PC-3 (cell line): ENCODE measurements at places on chromosomes 1 and 21.

- DNase-seq = peak; percentile 95
- peaks cover 69% of the 10 kb centered on the region for H3K4me1 ChIP-seq
- H3K27ac ChIP-seq = peak overlapping the region; percentile 99
Observed at GRCh38 chr1:18668750-18669404, 38.2 kb downstream of the PAX7 start.

DNA sequence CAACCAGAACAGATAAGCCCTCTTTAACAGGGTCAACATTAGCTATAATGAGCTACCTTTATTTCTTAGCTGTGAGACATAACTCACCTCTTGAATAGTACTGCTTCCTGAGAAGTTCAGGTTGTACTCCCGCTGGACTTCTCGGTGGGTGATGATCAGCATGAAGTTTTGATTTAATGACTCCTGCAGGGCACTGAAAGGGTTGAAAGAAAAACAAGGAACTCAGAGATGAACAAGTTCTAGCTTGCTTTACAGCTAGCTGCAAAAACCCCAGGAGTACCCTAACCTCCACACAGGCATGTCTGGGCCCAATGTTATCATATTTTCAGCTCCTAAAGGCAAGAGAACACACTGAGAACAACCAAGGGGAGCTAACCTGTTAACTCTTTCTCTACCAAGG is 254.4 kb downstream of the FAF1 start:
- H3K4me1 ChIP-seq = no peaks in the 10 kb centered on the region
- no peaks in the 10 kb centered on the region for H3K27me3 ChIP-seq
- peaks cover 3% of the 10 kb centered on the region; the same call in 1 of the 2 replicates for H3K36me3 ChIP-seq

DNA sequence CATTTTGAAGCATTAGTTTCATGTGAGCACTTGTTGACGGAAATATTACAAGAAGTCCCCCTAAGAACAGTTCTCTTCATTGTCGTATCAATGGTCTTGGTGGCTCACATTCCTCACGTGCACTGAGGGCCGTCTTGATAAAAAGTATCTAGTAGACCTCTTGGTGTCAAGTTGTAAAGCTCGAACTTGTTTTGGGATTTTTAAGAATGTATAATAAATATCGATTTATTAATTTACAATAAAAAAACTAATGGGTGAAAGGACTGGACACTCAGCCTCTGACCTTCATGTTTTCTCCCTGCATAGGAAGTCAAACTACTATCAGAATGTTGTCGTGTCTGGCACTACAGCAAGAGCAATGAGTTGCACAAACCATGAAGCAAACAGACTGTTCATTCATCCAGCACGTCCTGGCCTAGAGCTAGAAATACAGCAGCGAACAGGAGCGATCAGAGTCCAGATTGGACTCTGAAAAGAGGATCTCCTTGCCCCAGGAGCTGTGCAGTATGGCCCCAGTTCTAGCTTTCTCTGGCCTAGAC is 319.2 kb downstream of the SMYD3 start:
- DNase-seq = no peak
- H3K4me3 ChIP-seq = no peak overlapping the region
- no peaks in the 10 kb centered on the region for H3K27me3 ChIP-seq
- H3K27ac ChIP-seq = no peak overlapping the region
- no peaks in the 10 kb centered on the region for H3K36me3 ChIP-seq

- DNase-seq = peak; percentile 76
- peaks cover 49% of the 10 kb centered on the region for H3K4me1 ChIP-seq
- no peaks in the 10 kb centered on the region for H3K36me3 ChIP-seq
- H3K27me3 ChIP-seq = no peaks in the 10 kb centered on the region
- H3K27ac ChIP-seq = peak overlapping the region; percentile 92
Observed at GRCh38 chr1:212488436-212489283, 55.9 kb downstream of the NENF start.
